Activated CD4-positive, alpha-beta T cell treated with anti-CD3 and anti-CD28 coated beads, Interleukin-2, amount 10 ng/mL, durations not matched to agents 24 days and 14 days (primary cell): ENCODE measurements at places on chromosomes 1 and 21. TPM values are rescaled to one million over a fixed set of nuclear protein-coding genes. Genes with fewer than 3 reads are reported as not detected.

The EIF3I gene
- 304 and 341 TPM in 2 replicates for total RNA-seq

The UHMK1 gene
- total RNA-seq, result 59.8 and 60.1 TPM in 2 replicates

The OR6N1 gene
- not detected in 2 replicates for total RNA-seq

GRCh38 chr1:36738245-36738644 is 255.5 kb upstream of the CSF3R start:
- no peaks in the 10 kb centered on the region for H3K36me3 ChIP-seq
- H3K27me3 ChIP-seq, result peaks cover 23% of the 10 kb centered on the region
- no peaks in the 10 kb centered on the region for H3K4me1 ChIP-seq
- no peak overlapping the region for H3K27ac ChIP-seq
- DNase-seq, result no peak

DNA sequence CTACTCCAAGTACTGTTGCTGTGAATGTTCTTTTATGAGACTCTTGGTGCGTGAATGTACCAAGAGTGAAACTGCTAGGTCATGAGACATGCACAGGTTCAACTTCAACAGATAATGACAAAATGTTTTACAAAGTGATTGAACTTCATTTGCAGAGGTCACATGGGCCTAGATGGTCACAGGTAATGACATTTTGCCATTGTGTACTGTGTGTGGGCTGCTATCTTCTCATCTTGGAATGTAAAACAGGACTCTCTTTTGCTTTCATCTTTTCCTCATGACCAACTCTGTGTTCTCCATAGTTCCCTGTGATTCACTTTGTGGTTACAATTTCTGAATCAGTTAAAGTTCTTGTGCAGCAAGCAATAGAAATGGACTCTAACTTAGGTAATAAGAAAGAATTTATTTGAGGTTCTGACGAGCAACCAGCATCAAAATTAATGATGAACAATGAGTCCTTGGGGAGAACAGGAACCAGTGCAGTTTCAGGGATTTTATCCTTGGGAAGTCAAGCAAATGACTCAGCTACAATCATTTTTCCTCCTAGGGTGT is 16.2 kb upstream of the TSNAX start:
- H3K27ac ChIP-seq, result no peak overlapping the region
- peaks cover 6% of the 10 kb centered on the region for H3K4me1 ChIP-seq
- peaks cover 25% of the 10 kb centered on the region for H3K27me3 ChIP-seq
- no peak overlapping the region for H3K4me3 ChIP-seq
- no peaks in the 10 kb centered on the region for H3K36me3 ChIP-seq
- DNase-seq, result no peak

- no peak overlapping the region for H3K4me3 ChIP-seq
- DNase-seq, result no peak
- peaks cover 2% of the 10 kb centered on the region for H3K4me1 ChIP-seq
- peaks cover 53% of the 10 kb centered on the region for H3K36me3 ChIP-seq
- peak overlapping the region; percentile 34 for H3K27ac ChIP-seq
- no peaks in the 10 kb centered on the region for H3K27me3 ChIP-seq
These were observed 17.8 kb downstream of the ORC1 start for GRCh38 chr1:52386458-52386857.
